ENCODE measurements at places on chromosomes 4 and X.

DNA sequence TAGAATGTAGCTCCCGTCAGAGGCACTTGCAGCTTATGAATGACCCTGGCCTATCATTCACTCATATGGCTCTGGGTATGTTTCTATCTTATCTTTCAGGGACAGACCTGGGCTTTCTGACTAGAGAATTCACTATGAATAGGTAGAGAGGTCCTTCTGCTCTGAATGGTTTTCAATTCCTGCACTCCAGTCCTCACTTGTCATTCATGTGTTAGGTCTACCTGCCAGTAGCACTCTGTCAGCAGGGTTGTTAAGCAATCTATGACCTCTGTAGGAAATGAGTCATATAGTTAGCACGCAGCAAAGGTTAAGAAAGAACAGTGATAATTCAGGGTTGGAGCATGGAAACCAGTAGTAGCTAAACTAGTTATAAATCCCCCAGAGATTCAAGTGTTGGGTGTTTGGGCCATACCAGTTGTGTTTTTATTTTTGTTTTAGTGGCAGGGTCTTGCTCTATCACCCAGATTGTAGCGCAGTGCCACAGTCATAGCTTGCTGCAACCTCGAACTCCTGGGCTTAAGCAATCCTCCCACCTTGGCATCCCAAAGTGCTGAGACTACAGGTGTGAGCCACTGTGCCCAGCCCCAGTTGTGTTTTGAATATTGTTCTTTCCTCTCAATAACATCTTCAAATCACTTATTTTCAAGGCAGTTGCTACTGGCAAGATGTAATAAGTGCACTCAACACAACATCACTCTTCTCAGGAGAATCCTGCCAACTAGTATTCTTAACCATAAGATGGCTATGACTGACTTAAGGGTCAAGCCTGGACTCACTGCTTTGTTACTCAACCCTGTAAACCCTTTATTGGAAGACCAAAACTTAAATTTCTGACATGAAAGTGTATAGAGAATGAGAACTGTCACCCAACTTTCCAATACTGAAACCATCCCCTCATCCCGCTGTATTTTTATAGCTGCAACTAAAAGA lies 25.1 kb downstream of the ARL13A start:
- no peak for DNase-seq

DNA sequence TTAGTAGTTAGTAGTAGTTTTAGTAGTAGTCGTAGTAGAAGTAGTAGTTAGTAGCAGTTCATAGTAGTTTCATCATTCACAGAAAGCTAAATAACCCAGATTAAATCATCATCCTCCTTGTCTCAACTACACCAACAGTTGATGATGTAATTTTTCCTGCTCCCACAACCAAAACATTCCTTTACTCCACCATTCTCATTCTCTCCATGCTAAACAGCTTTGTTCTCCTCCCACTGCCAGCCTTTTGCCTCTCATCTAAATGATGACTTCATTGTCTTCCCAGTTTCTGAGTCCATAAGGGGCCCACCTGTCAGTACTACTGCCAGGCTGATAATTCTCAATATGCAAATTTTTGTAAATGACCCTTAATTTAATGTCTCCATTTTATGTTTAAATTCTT lies 68.9 kb downstream of the ARHGAP24 start:
- peak; percentile 20 for DNase-seq

- no peak for DNase-seq
Observed at GRCh38 chr4:7418131-7418943, 16.4 kb downstream of the PSAPL1 start.

DNA sequence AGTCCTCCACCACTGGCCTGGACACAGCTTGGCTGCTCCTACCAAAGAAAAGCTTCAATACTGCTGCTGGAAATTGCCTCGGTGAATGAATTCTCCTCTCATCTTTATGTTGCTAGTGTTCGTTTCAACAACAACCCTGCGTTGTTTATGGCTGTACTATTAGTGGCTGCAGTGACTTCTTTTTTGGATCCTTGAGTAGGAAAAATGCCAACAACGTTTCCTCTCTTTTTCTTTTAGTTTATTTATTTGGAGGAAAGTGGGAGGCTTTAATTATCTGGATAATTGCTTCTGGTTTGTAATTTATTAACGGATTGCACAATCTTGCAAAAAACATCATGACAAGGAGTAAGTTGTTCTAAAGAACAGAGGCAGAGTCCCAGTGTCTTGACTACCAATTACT lies 464.1 kb upstream of the TRAM1L1 start:
- no peak for DNase-seq

- DNase-seq = no peak
Observed at GRCh38 chr4:169821402-169821801, 63.7 kb upstream of the HPF1 start.

GRCh38 chr4:81424816-81425755 lies 46.6 kb downstream of the RASGEF1B start:
- DNase-seq = no peak

Measured in GM04503 (cell line).